ENCODE measurements at places on chromosomes 6 and 20.

GRCh38 chr6:24032896-24033688 is 92.9 kb upstream of the NRSN1 start:
- no peak for DNase-seq

DNA sequence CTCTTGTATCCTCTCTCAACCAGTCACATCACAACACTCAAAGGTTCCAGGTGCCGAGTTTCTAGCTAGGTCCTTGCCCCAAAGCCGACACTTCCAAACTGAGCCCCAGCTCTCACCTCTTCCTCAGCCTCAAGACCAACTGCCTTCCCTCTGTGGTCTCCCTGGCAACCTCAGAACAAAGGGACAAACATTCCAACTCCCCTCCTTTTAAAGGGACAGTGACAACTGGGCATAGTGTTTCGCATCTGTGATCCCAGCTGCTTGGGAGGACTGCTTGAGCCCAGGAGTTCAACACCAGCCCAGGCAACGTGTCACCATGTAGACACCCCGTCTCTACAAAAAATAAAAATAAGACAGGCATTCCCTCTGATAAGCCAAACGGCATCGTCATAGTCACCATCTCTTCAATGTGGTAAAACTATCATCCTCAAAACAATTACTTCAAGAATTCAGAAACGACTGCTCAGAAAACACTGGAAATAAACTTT is 11.3 kb downstream of the DIDO1 start:
- DNase-seq = no peak

- DNase-seq = no peak
Measured at GRCh38 chr20:6908673-6909072, 141.2 kb downstream of the BMP2 start.

- no peak for DNase-seq
Measured at GRCh38 chr6:157466342-157466648, 85.3 kb downstream of the ZDHHC14 start.

- DNase-seq = no peak
Measured at GRCh38 chr6:158480989-158481388, 78.9 kb upstream of the TMEM181 start.

- DNase-seq = no peak
Measured at GRCh38 chr6:39353698-39354315, 31.3 kb upstream of the KCNK16 start.

GRCh38 chr6:106739387-106739786 is 110.0 kb downstream of the QRSL1 start:
- peak; percentile 85 for DNase-seq

Data from lower leg skin (tissue), 4 donors.